ENCODE measurements at places on chromosomes 11 and 22.

GRCh38 chr22:46138058-46138797 lies 12.1 kb upstream of the PPARA start:
- no peak overlapping the region for H3K4me3 ChIP-seq
- H3K27me3 ChIP-seq, result no peaks in the 10 kb centered on the region
- no peak for DNase-seq
- no peak overlapping the region for H3K27ac ChIP-seq
- no peaks in the 10 kb centered on the region for H3K36me3 ChIP-seq

DNA sequence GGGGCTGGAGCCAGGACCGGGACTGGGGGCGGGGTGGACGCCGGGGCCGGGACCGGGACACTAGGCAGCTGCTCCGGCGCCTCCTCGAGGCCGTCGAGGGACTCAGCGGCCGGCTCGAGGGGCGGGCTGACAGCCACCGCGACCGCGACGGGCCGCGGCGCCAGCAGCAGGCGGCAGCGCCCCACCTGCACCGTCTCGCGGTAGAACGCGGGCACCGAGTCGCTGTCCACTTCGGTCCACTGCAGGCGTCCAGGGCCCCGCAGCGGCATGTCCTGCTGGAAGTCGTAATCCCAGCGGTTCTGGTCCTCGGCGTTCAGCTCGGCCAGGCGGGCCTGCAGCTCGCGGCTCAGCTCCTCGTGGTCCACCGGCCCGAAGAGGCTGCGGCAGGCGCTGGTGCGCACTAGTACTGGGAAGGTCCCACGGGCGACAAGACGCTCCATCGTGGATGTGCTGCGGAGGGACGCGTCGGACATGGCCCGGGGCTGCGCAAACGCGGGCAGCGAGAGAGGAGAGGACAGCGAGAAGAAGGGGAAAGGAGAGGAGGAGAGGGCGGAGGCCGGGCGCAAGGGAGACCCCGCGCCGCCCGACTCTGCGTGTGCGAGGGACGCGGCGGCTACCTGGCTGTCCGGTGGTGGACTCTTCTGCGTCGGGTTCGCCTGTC lies 428 bp downstream of the CDKN1C start:
- peaks cover 7% of the 10 kb centered on the region for H3K4me1 ChIP-seq
- H3K27me3 ChIP-seq, result peaks cover 7% of the 10 kb centered on the region
- H3K4me3 ChIP-seq, result peak overlapping the region; percentile 39
- H3K27ac ChIP-seq, result no peak overlapping the region

GRCh38 chr11:61853698-61854169 lies 25.6 kb downstream of the FADS2 start:
- no peaks in the 10 kb centered on the region for H3K4me1 ChIP-seq
- no peak for DNase-seq
- peaks cover 52% of the 10 kb centered on the region for H3K36me3 ChIP-seq
- H3K27me3 ChIP-seq, result no peaks in the 10 kb centered on the region
- no peak overlapping the region for H3K4me3 ChIP-seq

DNA sequence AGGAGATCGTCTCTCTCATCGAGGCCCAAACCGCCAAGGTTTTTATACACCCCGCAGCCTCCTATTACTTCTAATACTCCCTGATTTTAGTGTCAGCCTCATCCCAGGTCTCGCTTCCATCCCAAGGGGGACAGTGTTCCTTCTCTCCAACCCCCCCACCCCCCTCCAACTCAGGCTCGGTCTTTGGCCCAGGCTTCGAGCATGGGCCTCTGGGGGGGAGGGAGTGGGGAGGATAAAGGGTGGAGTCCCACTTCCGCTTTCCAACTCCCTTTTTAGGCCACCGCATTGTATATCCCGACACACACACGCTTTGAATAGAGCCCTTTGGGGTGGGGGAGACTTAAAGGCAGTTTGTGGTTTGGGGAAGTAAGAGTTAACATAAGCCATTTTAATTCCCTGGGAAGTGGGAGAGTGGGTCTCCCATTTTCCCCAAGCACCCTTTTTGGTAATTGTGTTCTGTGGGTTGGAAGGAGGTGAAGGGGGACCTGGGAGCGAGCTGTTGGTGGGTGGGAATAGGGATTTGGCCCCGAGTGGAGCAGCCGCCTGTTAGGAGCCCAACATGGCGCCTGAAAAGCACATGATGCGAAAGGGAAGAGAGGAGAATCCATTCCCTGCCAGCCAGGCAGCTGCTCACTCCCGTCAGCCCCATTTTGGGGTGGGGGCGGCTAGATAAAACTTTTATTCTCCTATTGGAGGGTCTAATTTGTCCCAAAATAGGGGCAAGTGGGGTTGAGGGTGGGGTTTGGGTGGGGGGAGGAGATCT lies 844 bp downstream of the PCF11 start:
- peak overlapping the region; percentile 99 for H3K4me3 ChIP-seq
- peaks cover 2% of the 10 kb centered on the region for H3K4me1 ChIP-seq
- no peak for DNase-seq
- H3K27ac ChIP-seq, result no peak overlapping the region

- no peak overlapping the region for H3K4me3 ChIP-seq
- no peak for DNase-seq
- H3K4me1 ChIP-seq, result no peaks in the 10 kb centered on the region
- H3K36me3 ChIP-seq, result no peaks in the 10 kb centered on the region
Observed at GRCh38 chr11:36280531-36280930, 8.7 kb downstream of the COMMD9 start.

DNA sequence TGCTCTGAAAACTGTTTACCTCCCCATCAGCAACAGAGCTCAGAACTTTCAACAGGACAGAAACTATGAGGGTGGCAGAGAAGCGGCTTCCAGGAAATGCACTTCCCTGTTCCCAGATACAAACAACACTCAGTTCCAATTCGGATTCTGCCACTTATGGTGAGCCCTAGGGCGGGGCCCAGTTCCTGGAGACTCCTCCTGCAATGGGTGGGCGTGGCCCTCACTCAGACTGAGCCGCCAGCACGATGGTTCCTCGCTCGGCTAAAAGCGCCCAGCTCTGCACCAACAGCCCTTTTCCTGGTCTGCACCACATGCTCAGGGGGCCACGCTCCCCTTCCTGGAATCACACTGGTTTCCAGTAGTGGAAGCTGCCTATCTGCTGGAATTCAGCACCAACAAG lies 314.1 kb downstream of the CTTN start:
- H3K4me3 ChIP-seq, result no peak overlapping the region
- no peak for DNase-seq
- peaks cover 2% of the 10 kb centered on the region for H3K4me1 ChIP-seq
- H3K27ac ChIP-seq, result no peak overlapping the region
- no peaks in the 10 kb centered on the region for H3K36me3 ChIP-seq
- no peaks in the 10 kb centered on the region for H3K27me3 ChIP-seq

DNA sequence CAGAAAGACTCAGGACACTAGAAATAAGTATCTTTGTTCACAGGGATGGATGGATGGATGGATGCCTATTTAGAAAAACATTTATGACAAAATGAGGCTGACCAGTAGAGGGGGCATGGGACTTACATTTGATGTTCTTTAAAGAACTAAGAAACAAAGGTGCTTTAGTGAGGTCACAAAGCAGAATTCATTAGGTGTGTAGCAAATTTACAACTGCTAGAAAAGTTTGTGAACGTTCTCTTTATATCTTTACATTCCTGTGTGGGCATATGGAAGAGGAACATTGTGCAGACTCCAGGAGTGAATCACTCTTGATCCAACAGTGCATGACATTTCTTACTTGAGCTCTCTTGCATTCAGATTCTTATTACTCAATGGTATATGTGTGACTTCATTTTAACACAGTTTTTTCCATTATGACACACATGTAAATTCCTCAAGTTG lies 15.8 kb upstream of the SIK2 start:
- no peak overlapping the region for H3K4me3 ChIP-seq
- no peak overlapping the region for H3K27ac ChIP-seq
- DNase-seq, result no peak

DNA sequence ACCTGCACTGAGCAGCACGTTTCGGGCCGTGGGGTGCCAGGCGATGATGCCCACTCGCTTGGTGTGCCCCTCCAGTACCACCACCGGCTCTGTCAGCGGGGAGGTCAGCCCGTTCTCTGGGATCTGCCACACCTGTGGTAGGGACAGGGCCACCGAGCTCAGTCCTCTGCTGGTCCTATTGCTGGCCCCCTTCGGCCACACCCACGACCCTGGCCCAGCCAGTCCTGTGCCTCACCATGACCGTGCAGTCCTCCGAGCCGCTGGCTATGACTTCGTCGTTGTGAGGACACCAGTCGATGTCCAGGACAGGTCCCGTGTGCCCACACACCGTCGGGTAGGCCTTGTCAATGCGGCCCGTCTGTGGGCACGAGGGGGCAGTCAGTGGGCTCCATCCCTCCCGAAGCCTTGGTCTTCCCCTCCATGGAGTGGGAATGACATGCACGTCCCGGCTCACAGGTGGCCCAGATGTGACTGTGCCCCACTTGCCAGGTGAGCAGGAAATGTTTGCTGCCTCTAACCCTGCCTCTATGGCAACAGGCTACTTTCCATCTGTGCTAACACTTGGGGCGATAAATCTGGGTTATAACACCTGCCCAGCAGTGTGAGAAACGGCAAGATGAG lies 1.4 kb downstream of the CORO1B start:
- H3K36me3 ChIP-seq, result peaks cover 7% of the 10 kb centered on the region
- no peaks in the 10 kb centered on the region for H3K27me3 ChIP-seq
- no peak overlapping the region for H3K27ac ChIP-seq
- DNase-seq, result no peak

GRCh38 chr11:86159581-86159891 lies 85.0 kb upstream of the EED start:
- H3K27me3 ChIP-seq, result no peaks in the 10 kb centered on the region
- H3K27ac ChIP-seq, result no peak overlapping the region
- H3K36me3 ChIP-seq, result no peaks in the 10 kb centered on the region
- H3K4me1 ChIP-seq, result no peaks in the 10 kb centered on the region
- H3K4me3 ChIP-seq, result no peak overlapping the region

DNA sequence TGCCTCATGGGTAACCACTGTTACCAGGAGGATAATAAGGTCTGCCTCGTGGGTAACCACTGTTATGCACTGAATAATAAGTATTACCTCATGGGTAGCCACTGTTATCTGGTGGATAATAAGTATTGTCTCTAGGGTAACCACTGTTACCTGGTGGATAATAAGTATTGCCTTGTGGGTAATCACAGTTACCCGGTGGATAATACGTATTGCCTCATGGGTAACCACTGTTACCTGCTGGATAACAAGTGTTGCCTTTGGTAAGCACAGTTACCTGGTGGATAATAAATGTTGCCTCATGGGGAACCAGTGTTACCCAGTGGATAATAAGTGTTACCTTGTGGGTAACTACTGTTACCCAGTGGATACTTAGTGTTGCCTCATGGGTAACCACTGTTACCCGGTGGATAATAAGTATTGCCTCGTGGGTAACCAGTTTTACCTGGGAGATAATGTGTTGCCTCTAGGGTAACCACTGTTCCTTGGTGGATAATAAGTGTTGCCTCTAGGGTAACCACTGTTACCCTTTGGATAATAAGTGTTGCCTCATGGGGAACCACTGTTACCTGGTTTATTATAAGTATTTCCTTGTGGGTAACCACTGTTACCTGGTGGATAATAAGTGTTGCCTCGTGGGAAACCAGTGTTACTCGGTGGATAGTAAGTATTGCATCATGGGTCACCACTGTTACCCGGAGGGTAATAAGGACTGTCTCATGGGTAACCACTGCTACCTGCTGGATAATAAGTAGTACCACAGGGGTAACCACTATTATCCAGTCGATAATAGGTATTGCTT lies 10.6 kb upstream of the NXPE4 start:
- no peaks in the 10 kb centered on the region for H3K36me3 ChIP-seq
- H3K4me1 ChIP-seq, result no peaks in the 10 kb centered on the region
- DNase-seq, result no peak
- H3K27ac ChIP-seq, result no peak overlapping the region
- H3K4me3 ChIP-seq, result no peak overlapping the region

DNA sequence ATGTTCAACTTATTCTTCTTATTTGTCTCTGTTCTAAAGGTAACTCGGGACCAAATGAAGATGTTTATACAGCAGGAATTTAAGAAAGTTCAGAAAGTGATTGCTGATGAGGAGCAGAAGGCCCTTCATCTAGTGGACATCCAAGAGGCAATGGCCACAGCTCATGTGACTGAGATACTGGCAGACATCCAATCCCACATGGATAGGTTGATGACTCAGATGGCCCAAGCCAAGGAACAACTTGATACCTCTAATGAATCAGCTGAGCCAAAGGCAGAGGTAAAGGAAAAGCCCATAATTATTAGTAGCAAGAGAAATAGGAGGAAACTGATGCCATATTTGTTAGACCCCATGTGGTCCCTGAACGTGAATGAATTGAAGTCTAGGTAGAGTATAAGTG lies 63.3 kb downstream of the TRIM44 start:
- H3K4me3 ChIP-seq, result no peak overlapping the region
- DNase-seq, result no peak
- H3K4me1 ChIP-seq, result peaks cover 1% of the 10 kb centered on the region
- H3K36me3 ChIP-seq, result no peaks in the 10 kb centered on the region

- peaks cover 7% of the 10 kb centered on the region for H3K27me3 ChIP-seq
- H3K27ac ChIP-seq, result no peak overlapping the region
- no peaks in the 10 kb centered on the region for H3K36me3 ChIP-seq
- H3K4me1 ChIP-seq, result no peaks in the 10 kb centered on the region
Observed at GRCh38 chr11:2750682-2751522, 51.1 kb upstream of the KCNQ1OT1 start.

DNA sequence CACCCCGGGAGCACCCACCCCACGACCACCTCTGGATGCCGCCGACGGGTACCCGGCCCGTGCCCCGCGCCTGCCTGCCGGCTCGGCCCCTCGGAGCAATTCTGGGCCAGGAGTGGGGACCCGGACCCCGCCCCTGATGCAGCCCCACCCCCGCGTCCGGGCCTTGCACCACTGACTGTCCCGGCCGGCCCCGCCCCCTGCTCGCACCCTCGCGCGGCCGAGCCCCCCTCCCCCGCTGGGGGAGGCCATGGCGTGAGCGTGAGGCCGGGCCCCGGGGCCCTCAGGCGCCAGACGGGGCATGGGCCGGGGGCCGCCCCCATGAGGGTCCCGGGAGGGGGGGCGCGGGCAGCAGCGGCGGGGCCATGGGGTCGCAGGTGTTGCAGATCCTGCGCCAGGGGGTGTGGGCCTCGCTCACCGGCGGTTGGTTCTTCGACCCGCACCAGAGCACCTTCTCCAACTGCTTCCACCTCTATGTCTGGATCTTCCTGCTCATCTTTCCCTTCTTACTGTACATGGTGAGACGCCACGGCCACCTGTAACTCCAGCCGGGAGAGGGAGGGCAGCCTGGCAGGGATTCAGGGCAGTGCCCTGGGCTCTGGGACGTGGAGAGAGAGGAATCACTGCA lies 486 bp downstream of the PCNX3 start:
- H3K27me3 ChIP-seq, result no peaks in the 10 kb centered on the region
- peak overlapping the region; percentile 90 for H3K4me3 ChIP-seq
- peaks cover 37% of the 10 kb centered on the region for H3K36me3 ChIP-seq
- H3K27ac ChIP-seq, result no peak overlapping the region
- no peak for DNase-seq

GRCh38 chr11:75840522-75840921 lies 25.5 kb downstream of the UVRAG start:
- no peak overlapping the region for H3K27ac ChIP-seq
- H3K4me3 ChIP-seq, result no peak overlapping the region
- H3K27me3 ChIP-seq, result no peaks in the 10 kb centered on the region
- no peak for DNase-seq
- no peaks in the 10 kb centered on the region for H3K36me3 ChIP-seq
- H3K4me1 ChIP-seq, result no peaks in the 10 kb centered on the region

GRCh38 chr11:45073685-45074141 lies 72.7 kb upstream of the PRDM11 start:
- H3K27me3 ChIP-seq, result no peaks in the 10 kb centered on the region
- H3K27ac ChIP-seq, result no peak overlapping the region
- H3K36me3 ChIP-seq, result no peaks in the 10 kb centered on the region
- DNase-seq, result no peak
- H3K4me1 ChIP-seq, result no peaks in the 10 kb centered on the region

GRCh38 chr11:100670140-100670539 lies 16.9 kb upstream of the ARHGAP42 start:
- H3K4me3 ChIP-seq, result no peak overlapping the region
- no peak overlapping the region for H3K27ac ChIP-seq
- no peaks in the 10 kb centered on the region for H3K36me3 ChIP-seq
- H3K4me1 ChIP-seq, result no peaks in the 10 kb centered on the region

Data from iPS DF 6.9 (cell line).